ENCODE measurements at places on chromosomes 4 and X.
A peak's percentile ranks its signal among the peaks of the same experiment; 100 is the strongest.

DNA sequence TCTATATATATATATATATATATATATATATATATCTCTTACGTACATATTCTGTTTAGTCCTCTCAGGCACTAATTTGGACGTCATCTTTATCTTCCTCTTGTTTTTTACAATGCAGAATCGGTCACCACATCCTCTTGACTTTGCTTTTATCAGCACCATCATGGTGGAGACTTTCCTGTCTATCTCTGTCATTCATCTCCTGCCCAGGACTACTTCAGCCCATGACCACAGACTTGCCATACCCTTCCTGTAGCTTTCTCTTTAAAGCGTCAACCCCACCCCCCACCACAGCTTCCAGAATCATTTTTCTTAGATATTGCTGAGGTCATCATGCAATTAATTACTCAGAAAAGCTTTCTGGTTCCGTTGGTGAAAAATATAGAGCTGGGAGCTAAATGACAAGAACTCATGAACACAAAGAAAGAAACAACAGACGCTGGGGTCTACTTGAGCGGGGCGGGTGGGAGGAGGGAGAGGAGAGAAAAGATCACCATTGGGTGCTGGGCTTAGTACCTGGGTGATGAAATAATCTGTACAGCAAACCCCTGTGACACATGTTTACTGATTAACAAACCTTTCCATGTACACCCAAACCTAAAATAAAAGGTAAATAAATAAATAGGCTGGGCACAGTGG lies 30.5 kb upstream of the PRKX start:
- DNase-seq = no peak

DNA sequence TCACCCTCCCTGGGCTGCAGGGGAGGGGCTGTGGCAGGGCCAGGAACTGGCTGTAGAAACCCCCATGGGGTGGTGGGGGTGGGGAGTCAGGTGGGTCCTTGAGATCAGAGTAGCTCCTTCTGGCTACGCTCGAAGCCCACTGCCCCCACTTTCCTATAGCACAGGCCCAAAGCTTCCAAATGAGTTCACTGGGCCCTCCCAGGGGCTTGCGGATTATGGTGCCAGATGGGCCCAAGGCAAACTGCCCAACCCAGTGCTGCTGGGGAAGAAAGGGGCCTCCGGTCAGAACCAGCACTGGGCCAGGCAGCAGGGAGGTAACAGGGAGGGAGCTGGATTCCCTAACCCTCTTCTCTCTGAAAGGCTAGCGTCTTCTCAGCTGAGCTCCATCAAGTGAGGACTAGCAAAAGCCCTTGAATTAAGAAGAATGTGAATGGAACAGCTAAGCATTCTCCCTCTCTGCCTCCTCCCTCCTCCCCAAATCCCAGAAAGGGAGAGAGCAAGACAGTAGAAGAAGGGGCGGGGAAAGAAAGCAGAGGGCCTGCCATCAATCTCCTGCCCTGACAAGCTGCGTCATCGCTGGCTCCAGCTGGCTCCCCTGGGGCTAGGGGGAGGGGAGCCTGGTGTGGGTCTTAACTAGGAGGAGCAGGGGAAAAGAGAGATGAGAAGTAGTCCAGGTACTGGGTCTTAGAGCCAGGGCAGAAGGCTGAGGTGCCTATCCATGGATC lies 34.7 kb downstream of the FRMPD3 start:
- peak; percentile 48 for DNase-seq

- DNase-seq = no peak
Measured at GRCh38 chrX:38560776-38561125, 591 bp upstream of the TSPAN7 start.

- DNase-seq = no peak
Measured at GRCh38 chr4:154465085-154465484, 26.5 kb downstream of the DCHS2 start.

- no peak for DNase-seq
Measured at GRCh38 chr4:107996949-107997788, 7.5 kb downstream of the HADH start.

GRCh38 chrX:134746410-134746785 lies 88.1 kb upstream of the PLAC1 start:
- no peak for DNase-seq

DNA sequence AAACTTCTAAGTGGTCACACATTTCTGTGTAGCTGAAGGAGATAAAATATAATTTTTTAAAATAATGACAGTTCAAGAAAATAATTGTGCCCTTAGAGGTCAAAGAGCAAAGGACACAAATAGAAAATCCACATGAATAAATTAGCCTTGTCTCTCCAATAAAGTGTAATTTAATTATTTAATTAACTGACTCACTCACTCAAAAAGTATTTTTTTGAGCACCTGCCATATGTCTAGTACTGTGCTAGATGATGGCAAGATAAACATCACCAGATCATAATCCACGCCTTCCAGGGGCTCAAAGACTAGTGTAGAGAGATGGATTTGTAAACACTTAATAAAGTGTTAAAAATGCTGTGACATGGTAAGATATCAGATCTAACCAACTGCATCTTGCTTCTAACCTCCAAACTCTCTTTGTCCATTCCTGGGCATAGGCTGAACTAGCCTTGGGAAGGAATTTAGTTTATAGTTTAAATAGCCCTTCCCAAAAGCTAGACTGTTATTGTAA lies 112.5 kb downstream of the SCLT1 start:
- peak; percentile 20 for DNase-seq

- peak; percentile 23 for DNase-seq
Measured at GRCh38 chr4:138182838-138183426, 59.2 kb downstream of the SLC7A11 start.

DNA sequence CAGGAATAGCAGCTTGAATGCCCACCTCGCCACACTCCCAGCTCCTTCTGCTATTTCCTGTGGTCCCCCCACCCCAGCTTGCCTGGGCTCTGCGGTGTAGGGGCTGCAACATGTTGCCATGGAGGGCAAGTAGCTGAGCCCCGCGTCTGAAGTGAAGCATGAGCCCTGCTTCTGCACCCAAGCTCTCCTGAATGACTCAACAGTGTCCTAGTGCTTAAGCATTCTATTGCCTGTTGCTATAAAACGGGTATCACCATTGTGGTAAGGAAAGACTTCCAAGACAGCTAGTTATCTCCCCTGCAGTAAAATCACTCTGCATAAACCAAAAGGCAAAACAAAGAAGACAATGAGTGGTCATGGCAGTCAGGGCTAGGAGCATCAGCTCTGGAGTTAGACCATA lies 31.4 kb upstream of the SPATA4 start:
- no peak for DNase-seq

- DNase-seq = no peak
Measured at GRCh38 chr4:53450773-53451172, 73.3 kb downstream of the FIP1L1 start.

DNA sequence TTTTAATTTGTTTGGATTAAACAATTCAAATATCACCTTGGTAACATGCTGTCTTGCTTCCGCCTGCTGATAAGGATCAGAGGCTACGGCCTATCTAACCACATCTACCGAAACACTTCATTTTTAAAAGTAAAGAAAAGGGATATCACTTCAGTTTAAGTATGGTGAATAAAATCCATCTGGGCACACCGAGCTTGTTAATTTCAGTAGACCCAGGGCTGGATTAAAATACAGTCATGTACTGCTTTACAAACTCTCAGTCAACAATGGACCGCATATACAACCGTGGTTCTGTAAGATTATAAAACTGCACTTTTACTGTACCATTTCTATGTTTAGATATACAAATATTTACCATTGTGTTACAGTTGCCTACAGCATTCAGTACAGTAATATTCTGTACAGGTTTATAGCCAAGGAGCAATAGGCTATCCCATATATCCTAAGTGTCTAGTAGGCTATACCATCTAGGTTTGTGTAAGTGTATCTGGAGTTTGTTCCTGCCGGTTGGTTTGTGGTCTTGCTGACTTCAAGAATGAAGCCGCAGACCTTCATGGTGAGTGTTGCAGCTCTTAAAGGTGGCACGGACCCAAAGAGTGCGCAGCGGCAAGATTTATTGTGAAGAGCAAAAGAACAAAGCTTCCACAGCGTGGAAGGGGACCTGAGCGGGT lies 40.0 kb downstream of the SEPTIN11 start:
- no peak for DNase-seq

- no peak for DNase-seq
Measured at GRCh38 chr4:70556856-70557255, 35.2 kb upstream of the AMBN start.

DNA sequence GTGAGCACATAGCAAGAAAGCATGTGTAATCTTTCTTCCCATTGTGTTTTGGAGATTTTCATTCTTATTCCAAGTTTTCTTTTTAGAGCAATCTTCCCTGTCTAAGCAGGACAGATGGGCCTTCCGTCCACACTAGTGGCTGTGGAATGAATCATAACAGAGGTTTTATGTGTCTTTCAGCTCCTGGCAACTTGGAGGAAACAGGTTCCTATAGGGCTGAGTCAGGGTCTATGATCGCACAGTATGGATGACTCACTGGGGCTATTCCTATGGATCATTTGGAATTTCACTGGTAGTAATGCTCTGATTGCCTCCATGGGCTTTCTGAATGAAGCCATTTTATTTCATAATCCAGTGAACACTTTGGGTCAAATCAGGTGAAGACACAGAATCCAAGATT lies 51.8 kb upstream of the CBLL2 start:
- no peak for DNase-seq

DNA sequence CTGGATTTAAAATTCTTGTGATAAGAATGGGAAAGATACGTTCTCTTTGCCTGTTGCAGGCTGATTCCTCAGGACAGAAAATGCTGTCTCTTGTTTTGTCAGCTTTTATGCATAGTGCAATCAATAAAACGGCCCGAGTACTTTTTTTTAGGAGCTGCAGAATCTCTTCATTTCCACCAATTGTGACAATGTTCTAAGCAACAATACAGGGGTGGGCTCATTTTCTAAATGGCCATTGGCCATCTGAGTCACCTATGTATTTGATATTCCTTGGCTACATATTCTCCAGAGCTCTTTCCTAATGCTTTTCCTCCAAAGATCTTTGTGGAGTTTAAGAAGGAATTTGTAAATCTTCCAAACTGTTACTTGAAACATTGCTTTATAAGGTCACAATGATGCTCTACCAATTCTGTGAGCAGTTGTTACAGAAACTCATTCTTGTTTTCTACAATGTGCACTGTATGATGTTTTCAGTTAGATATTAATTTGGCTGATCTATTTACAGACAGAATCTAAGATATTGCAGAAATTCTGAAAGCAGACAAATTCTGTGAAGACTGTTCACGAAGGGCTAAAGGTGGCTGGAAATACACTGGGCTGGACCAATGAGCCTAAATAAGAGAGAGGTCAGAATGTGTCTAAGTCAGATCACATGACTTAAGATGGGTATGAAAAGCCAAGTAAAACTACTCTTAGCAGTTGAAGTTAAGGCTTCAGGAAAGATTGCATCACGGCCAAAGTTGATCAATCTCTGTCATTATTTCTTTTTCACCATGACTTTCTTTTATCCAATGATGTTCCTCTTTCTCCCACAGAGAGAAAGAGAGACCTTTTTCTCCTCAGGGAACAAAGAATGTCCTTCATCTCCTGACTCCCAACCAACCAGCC lies 33.4 kb downstream of the TAPT1 start:
- no peak for DNase-seq

DNA sequence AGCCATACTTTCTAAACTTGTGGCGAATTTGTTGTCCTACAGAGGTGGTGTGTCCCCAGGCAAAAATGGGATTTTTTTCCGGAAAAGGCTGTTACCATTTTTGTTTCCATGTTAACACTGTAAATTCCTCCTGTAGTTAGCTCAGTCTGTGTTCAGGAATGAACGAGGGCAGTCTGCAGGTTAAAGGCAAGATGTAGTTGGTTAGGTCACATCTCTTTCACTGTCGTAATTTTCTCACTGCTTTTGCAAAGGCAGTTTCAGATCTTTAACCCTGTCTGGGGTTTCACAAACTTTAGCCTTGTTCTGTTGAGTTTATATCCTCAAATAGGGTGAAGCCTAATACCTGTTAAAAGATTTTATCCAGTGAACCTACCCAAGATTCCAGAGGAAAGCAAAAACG lies 50.5 kb upstream of the PUDP start:
- DNase-seq = no peak

GRCh38 chr4:4868758-4869723 lies 9.6 kb downstream of the MSX1 start:
- no peak for DNase-seq

DNA sequence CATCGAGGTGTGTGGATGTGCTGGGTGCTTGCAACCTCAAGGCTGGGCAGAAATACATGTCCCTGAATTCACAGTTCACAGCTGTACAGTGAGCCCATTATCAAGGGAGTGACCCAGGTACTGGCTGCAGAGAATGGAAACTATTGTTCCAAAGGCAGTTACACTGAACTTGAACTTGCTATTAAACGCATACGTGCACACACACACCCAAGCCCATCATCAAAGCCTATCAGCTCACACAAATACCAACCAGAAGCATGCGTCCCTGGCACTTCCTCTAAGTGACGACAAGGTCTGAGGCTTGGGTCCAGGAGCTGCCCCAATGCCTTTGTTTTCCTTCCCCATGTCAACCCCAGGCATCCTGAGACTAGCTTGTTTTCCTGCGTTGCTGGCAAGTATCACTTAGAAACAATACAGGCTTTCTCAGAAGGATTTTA lies 88.6 kb downstream of the IRF2 start:
- no peak for DNase-seq

DNA sequence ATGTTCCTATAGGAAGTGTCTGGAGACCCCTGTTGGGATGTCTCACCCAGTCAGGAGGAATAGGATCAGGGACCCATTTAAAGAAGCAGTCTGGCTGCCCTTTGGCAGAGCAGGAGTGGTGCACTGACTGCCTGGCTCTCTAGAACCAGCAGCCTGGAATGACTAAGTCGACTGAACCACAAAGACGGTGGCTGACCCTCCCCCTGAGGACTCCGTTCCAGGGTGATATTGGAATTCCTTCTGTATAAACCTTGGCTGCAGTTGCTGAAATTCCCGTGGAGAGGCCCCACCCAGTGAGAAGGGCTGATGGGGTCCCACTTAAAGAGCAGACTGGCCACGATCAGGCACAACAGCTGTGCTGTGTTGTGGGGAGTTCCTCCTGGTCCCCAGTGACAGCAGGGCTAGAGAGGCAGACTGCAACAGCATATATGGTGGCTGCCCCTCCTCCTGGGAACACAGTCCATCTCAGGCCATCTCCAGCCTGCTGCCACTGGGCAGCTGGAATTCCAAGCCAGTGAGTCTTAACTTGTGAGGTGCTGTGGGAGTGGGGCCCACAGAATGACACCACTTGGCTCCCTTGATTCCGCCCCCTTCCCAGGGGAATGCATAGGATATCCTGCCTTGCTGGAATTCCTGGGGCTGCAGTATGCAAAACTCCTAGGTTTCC lies 41.8 kb upstream of the RLIM start:
- no peak for DNase-seq

- DNase-seq = no peak
Measured at GRCh38 chrX:128800138-128800537, 723.2 kb downstream of the SMARCA1 start.
